ENCODE measurements at places on chromosomes 3 and 15.
A peak's percentile ranks its signal among the peaks of the same experiment; 100 is the strongest.

DNA sequence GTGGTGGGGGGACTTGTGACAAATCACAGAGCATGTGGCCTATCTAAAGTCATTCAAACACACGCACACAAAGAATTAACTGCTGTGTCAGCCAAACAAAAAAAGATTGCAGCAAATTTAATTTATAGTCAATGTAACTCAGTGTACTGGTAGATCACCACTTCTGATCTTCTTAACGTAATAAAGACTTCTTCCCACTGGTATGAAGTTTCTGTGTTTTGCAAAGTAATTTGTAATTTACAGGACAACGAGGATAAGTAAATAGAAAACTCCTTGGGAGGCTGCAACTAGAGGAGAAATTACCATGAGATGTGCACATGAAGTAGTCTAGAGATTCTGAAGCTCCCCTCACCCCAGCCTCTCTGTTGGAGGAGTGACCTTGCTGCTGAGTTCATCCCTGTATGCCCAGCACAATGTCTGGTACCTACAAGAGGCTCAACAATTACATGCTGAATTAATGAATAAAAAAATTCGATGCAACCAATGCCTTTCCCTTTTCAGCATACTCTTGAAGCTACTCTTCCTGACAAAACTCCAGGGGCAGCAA, 207.3 kb downstream of the ARRDC4 start:
- DNase-seq = no peak

DNA sequence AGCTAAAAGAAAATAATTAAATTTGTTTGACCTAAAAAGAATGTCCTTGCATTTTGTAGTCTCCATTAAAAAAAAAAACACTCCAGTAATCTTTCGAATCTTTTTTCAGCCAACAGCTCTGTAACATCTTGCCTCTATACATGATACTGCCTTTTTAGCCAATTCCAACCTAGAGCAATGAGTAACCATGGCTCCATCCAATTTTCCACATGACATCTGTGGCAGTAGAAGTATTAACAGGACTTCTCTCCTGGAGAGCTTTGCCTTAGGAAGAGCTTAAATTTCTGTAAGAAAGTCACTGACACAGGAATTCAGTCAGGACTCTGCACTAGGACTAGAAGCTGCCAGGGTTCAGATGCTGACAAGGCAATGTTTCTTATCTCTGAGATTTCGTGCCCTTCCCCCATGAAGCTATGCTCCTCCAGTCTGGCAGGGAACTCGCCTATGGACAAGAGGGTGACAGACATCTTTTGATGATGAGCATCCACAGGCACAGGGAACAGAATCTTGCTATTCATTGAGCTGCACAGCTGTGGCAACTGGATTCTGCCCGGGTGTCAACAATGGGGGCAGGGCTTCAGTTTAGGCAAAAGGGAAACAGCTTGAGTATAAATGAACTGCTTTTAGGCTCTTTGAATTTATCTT, 81.8 kb downstream of the ALCAM start:
- DNase-seq = no peak

DNA sequence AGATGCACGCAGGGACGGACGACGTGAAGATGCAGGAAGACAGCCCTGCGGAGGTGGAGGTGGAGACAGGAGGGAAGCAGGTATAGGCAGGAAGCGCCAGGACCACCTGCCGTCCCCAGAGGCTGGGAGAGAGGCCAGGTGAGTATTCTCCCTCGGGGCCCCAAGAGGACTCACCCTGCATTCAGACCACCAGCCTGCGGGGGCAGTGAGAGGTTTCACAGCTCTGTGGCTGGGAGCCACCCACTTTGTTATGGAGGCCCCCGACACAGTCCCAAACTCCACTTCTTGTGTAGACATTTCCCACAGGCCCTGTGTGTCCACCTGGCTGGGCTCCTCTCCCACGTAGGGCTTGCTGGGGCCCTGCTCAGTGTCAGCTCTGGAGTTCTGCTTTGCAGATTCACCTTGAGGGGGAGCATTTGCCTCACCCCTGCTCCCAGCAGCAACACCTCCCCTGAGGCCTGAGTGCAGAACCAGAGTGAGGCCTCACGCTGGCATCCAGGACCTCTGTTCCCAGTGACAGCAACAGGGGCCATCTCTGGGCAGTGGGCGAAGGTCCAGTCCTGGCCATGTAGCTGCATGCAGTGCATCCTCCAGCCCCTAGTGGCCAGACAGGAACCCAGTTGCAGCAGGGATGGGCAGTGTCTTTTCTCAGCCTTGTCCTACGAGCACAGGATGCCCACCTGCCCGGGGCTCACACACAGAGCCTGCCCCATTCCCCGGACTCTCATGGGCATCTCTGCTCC, 119.4 kb upstream of the IQSEC1 start:
- no peak for DNase-seq

DNA sequence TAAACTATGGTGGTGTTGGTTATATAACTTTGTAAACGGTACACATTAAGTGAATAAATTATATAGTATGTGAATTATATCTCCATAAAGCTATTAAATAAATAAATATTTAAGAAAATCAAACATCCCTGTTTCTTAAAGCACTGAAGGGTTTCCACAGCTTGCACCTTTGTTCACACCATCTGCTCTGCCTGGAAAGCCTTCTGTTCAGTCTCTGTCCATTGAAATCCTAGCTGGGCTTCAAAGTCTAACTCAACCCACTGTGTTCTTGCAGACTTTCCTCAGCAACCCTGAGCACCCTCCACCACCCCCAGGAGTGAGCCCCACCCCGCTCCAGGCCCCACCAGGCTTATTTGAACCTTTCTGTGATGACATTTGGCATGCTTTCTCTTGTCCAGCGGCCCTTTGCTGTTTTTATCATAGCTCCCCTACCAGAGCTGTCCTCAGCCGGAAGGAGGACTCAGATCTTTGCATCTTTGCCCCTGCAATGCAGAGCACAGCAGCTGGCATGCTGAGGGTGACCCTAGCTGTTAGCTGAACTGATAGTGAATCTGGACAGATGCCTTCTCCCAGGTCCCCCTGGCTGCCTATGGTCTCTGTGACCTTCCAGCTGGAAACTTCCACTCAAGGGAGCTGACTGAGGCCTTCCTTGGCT, 105.2 kb downstream of the DAPK2 start:
- DNase-seq = no peak

DNA sequence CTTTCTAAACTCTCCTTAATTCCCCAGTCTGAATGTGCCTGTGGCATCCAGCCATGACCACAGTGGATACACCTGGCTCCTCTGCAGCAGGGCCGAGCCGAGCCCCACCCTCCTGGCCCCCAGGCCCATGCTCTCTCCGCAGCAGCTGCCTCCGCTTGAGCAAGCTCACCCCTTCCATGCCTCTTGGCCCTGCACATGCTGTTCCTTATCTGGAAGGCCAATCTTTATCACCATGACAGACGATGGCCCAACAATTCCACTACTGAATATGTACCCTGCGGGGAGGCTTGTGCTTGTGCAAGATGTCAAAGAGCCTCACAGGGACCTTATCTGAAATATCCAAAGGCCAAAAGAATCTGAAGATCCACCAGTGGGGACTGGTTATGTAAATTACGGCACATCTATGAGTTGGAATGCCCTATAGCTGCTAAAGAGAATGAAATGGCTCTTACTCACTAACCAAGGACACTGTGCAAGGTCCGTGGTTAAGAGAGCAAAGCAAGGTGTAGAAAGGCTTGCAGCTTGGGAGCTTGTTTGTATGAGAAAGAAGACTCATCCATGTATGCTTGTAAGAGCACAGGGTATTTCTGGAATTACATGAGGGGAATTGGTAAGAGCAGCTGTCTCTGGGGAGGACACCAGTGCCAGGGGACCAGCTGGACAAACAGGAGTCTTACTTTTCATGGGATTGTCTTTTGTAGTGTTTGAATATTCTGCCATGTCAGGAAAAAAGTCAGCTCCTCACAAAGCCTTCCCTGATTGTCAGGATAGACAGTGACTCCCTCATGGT, 55.2 kb downstream of the WNT7A start:
- no peak for DNase-seq

GRCh38 chr15:61841466-61841865, 218.8 kb downstream of the VPS13C start:
- DNase-seq = no peak

- DNase-seq = no peak
Observed at GRCh38 chr3:177882124-177882648, 654.0 kb upstream of the KCNMB2 start.

DNA sequence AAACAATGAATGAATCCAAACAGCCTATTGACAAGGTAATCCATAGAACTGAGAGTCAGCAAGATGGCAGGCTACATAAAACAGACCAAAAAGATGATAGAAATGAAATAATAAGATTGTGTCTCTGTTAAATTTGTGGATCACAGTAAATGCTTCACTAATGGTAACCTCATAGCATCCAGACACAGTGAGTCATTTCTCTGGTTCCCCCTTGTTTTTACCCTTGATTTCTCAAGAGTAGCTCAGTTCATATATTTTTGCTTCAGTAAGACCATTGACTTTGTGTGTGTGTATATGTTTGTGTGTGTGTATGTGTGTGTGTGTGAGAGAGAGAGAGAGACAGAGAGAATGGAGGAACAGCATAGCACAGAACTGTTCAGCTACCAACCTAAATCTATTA, 546.9 kb downstream of the RBMS3 start:
- DNase-seq = no peak

GRCh38 chr15:26766262-26766661, 6.6 kb downstream of the GABRB3 start:
- no peak for DNase-seq

GRCh38 chr3:25074149-25074548, 353.9 kb upstream of the RARB start:
- DNase-seq = no peak

DNA sequence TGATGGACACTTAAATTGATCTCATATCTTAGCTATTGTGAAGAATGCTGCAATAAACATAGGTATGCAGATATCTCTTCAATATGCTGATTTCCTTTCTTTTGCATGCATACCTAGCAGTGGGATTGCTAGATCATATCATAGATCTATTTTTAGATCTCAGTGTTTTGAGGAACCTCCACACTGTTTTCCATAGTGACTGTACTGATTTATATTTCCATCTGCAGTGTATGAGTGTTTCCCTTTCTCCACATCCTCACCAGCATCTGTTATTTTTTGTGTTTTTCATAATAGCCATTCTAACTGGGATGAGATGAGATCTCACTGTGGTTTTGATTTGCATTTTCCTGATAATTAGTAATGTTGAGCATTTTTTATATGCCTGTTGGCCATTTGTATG, 17.1 kb upstream of the RASA2 start:
- DNase-seq = no peak

DNA sequence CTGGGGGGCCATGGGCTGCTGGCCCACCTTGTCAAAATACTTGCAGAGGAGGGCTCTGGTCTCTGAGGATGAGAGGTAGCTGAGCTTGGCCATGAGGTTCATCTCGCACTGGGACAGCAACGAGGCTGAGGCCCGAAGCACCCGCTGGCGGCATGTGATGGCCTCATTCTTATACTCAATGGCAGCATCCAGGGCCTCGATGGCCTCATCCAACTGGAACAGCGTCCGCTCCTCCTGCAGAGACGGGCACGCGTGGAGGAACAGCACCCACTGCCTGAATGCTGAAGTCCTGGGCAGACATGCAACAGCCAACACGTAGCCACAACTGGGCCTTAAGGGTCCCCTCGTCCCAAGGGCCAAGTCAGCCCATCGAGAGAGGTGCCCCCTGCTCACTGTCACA, 25.0 kb downstream of the KIF7 start:
- DNase-seq = no peak

DNA sequence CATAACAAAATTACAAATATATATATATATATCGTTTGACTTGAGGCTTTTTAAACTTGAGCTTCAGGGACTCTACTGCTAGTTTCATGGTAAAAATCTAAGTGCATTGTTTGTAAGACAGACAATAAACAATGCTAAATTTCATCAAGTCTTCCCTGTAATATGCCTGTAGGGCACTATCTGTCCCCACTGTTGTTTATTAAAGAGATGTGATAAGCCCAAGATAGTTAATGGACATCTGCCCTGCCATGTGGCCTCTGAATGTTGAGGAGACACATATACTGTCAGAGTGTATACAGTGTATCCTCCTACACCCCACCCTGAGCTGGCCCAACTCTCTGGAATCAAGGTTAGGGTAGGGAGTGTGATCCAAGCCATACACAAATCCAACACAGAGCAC, 15.1 kb upstream of the EIF1B start:
- no peak for DNase-seq

- no peak for DNase-seq
Observed at GRCh38 chr15:77179541-77179998, 108.7 kb upstream of the TSPAN3 start.

DNA sequence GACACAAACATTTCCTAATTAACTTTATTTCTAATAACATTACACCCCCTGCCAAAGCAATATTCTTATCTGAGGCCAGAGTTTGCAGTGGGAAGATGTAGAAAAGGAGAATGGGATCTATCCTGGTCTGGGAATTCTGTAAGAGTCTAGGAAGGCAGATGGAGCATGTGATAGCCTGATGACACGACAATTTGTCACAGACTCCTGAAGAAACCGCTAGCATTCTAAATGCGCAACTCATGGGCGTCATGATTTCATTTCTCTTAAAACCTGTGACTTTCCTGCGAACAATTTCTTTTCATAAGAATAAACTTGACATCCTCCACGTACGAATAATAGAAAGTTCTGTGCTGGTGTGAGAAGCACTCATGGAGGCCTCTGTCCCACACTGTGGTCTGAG, 72.9 kb upstream of the ATP10A start:
- DNase-seq = no peak

DNA sequence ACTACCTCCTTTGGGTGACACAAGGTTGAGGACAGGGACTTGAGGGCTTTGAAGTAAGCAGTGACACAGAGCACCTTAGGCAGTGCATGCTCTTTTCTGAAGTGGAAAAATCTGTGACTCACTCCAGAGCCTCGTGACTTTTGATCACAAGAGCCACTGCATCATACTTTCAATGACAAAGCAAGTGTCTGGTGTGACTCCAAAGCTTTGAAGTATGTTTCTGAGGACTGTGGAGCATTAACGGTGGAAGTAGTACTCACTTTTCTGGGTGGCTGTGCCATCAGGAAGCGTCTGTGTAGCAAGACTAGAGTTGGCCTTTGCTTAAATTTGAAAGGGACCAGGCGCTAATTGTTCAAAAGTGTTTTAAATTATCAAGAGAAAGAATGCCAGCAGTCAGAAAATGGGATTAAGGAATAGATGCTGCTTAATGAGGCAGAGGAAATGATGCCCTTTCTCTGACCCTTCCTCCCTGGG, 210.7 kb upstream of the TRIM42 start:
- peak; percentile 60 for DNase-seq

- no peak for DNase-seq
Observed at GRCh38 chr3:188537606-188538005, 383.6 kb downstream of the LPP start.

- DNase-seq = peak; percentile 37
Observed at GRCh38 chr3:124033360-124034015, 41.6 kb upstream of the ROPN1 start.

GRCh38 chr15:51349156-51349844, 7.8 kb downstream of the GLDN start:
- no peak for DNase-seq

GRCh38 chr15:79221696-79222095, 60.8 kb upstream of the ANKRD34C start:
- no peak for DNase-seq

DNA sequence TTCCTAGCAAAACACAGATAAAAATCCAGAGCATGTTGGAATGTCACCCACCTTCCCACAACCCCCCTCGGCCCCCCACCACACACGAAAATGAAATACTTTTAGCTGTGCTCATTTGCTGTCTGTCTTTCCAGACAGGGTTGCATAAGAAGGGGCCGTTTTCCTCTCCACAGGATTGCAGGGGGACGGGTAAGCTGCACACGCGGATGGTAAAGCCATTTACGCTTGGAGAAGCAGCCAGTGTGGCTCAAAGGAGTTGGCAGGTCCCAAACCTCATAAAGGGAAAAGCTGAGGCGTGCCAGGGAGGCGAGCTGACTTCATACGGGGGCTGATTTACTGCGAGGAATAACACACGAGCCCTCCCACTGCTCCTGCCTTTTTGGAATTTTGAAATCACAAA, 47.4 kb upstream of the ITGA11 start:
- no peak for DNase-seq

All from Daoy (cell line).